D721Med (cell line): ENCODE measurements at places on chromosomes 12 and 14.

GRCh38 chr12:109951751-109952150 is 44.4 kb downstream of the GIT2 start:
- no peak for DNase-seq

DNA sequence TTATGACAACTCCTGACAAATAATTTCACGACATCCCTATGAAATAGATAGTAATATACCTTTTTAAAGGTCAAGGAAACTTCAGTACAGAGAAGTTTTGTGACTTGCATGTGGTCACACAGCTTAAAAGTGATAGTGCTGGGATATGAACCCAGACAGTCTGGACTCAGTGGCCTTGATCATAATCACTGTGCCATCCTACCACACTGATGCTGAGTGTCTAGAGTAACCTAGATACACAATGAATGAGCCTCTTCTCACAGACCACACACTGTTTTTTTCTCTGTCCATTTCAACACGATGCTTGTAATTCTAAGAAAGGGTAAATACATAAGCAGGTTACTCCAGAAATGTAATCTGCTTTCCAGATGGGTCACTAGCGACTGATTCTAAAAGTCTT is 88.2 kb downstream of the SYNE2 start:
- DNase-seq, result no peak

DNA sequence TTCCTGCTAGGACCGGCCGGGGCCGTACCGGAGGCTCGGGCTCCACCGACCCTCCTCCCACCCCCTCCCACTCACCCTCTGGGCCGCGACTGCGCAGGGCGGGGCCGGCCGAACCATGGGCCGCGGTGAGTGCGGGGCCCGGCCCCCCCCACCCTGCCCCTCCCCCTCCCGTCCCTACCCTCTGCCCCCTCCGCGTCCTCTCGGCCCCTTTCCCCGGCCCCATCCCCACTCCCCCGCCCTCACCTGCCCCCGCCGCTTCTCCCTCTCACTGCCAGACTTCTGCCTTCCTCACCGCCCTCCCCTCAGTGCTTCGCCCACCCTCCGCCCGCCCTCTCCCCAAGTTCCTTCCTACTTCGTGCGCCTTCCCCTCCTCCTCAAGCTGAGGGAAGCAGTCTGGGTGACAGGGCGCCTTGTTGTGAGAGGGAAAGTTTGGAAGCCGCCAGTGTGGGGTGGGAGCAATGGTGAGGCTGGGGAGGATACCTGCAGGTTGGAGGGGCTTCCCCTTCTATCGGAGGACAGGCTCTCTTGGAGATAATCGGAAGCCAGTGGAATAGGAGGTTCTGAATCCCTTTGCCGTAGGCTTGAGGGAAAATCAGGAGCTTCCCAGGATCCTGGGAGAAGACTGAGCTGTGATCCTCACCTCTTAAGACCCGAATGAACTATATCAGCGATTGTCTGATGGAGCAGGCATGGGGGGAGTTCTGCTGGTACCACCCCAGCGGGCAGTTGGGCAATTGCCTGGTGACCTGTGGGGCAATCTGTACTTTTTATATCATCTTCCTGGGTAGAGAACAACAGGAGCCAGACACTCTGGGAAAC is 472 bp downstream of the MBD6 start:
- DNase-seq, result no peak

- no peak for DNase-seq
These were observed 44.6 kb upstream of the FAR2 start for GRCh38 chr12:29104516-29104915.

DNA sequence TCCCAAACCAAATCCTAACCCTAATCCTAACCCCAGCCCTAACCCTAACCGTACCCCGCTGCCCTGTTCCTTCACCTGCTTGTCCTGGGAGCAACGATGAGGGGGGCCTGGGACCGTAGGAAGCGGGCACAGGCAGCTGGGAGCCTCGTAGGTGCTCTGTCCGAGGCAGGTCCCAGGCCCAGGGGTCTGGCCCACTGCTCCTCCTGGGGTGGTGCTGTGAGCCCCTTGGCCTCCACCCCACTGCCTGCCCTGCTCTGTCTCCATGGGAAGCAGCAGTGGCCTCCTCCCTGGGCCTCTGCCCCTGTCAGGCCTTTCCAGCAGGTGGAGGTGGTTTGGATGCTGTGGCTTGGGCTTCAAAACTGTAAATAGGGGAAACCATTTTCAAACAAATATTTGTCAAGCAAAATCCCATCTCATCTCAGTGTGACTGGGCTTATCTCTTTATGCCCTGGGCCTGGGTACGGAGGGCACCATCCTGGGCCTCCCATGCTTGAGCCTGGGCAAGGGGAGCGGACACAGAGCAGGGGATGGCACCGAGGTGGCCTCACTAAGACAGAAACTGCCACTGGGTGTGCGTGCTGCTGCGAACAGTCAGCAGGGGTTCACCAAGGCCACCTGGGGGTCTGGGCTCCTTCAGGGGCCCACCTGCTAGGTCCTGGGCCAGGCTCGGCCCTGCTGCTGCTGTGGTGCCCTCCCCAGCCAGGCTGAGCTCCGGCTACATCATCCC is 3.7 kb upstream of the BEGAIN start:
- no peak for DNase-seq

DNA sequence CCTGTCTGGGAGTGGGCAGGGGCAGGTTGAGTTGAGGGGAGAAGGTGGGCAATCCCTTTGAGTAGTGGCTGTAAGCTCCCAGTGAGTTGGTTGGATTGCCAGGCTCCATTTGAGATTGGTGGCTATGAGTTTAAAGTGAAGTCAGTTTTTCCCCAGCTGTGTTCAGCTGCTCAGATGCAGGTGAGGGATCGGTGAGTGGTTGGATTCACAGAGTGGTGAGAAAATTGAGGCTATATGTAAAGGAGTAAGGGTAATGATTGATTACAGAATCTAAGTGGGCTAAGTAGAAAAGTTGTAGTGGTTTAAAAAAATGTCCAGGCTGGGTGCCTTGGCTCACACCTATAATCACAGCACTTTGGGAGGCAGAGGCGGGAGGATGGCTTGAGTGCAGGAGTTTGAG is 68.6 kb downstream of the GLRX5 start:
- DNase-seq, result no peak

GRCh38 chr12:96327889-96328288 is 72.3 kb downstream of the CDK17 start:
- DNase-seq, result no peak

DNA sequence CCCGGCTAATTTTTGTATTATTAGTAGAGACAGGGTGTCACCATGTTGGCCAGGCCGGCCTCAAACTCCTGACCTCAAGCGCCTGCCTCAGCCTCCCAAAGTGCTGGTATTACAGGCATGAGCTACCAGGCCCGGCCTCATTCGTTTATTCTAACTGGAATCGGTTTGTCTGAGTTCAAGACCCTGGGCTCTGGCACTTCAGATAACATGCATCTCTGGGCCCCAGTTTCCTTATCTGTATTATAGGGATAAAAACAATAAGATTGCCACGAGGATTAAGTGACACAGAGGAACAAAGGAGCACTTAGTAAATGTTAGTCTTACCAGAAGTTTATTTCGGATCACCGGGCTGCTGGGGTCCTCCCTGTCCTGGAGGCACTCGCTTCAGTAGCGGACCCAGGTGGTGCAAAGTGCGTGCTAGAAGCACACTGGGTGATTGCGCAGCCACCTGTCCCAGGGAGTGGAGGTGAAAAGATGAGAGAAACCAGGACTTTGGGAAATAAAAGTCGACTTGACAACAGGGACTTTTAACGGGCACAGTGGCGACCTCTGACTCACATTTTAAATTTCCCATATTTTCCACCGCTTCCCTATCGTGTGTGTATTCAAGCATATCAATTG is 37.5 kb downstream of the ACACB start:
- DNase-seq, result no peak

DNA sequence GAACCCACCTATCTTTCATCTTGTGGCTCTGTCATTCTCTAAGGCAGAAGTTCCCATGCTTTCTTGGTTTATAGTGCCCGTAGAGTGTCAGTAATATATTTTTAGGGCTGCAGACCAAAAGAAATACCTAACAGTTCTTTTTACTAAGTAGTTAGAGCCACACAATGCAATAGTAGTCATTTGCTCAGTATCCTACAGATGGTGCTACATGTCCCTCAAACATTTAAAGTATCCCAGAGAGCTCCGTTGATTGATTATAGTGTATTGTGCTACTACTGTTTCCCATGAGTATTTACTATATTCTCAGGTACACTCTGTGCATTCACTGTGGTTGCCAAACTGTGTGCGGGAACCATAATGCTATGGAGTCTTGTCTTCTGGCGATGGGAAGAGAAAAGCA is 4.7 kb upstream of the PLBD1 start:
- no peak for DNase-seq

DNA sequence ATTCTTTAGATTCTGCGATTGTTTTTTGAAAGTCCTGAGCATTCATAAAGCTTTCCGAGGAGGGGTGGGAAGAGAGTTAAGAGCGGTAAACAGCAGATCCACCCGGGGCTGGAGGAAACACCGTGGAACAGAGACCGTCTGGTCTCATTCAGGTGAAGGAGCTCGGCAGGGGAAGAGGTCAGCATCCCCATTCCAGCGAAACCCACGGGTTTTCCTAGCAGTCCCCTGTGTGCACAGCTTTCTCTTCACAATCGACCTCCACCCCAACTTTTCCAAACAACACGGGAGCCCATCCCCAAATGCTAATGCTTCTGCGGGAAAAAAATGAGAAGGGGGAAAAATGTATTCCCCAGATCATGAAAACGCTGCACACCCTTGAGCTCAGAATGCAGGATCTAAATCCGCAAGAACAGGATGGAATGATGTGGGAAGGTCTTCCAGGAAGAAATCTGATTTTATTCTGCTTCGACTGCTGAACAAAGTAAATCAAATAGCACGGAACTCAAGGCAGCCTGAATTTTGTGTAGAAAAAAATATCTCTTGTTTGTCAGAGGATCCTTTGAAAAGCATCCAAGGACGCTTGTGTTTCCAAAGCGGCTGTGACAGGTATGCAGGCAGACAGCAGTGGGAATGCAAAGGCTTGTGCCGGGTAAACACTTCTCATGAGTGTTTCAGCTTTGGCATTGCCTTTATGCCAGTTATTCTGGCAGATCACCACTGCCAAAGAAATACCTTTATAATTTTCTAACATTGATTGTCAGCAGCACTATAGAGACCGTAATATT is 128.8 kb downstream of the NDUFA12 start:
- DNase-seq, result no peak

DNA sequence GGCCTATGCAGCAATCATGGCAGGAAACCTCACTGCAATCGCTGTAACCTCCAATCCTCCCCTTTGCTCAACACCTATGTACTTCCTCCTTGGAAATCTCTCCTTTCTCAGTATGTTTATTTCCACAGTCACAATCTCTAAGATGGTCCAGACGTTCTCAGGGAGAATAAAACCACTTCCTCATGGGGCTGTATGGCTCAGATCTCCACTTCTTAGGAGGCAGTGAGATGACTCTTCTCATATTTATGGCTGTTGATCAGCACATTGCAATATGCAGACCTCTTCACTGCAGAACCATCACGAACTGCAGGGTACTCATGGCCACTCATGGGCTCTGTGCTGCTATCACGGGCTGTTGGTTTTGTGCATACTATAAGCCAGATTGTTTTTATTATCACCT is 17.1 kb upstream of the OR4K17 start:
- no peak for DNase-seq

GRCh38 chr12:114420944-114421335 is 15.0 kb upstream of the TBX5 start:
- no peak for DNase-seq

DNA sequence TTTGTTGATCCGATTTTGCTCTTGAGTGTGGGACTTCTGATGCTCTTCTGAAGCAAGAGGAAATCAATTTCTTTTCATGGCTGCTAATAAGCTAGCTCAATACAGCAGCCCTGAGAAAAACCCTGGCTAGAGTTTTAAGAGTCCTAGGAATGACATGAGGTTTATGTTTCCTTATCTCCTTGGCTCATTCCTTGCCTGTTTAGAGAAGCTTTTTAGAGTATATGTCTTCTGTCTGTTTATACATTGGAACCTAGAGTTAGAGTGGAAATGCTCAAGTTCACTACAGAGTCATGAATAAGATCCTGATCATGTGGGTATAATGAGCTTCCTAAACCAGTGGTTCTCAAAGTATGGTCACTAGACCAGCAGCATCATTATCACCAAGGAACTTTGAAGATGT is 34.5 kb downstream of the SMOC1 start:
- DNase-seq, result no peak

GRCh38 chr14:99286761-99287160 is 14.8 kb upstream of the BCL11B start:
- no peak for DNase-seq

DNA sequence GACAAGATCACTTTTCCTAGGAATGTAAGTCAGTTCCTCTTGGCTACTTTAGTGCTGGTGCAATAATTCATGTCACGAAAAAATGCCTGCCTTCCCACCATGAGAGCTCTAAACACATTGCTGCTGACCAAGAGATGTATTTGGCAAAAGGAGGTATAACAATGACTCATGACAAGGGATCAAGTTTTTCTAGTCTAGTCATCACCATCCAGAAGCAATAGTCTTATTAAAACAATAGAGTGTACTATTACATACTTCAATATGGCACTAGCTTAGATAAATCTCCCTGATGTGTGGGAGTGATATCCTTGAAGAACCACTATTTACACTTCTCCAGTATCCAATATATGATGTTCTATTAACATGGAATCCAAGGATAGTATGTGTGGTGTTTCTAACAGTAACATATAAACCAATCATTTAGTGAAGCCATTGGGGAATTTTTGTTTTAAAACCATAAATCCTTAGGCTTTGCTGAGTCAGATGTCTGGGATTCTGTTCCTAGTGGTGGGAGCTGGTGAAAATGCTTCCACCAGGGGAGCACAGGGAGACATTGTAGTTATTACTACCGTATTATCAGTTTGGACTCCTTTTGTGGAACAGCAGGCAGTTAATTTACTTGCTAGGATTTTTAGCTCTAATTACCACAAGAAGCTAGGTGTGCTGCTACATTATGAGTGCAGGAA is 1387.5 kb downstream of the LRFN5 start:
- DNase-seq, result no peak

GRCh38 chr12:11861155-11861863 is 209.4 kb upstream of the BCL2L14 start:
- DNase-seq, result no peak

DNA sequence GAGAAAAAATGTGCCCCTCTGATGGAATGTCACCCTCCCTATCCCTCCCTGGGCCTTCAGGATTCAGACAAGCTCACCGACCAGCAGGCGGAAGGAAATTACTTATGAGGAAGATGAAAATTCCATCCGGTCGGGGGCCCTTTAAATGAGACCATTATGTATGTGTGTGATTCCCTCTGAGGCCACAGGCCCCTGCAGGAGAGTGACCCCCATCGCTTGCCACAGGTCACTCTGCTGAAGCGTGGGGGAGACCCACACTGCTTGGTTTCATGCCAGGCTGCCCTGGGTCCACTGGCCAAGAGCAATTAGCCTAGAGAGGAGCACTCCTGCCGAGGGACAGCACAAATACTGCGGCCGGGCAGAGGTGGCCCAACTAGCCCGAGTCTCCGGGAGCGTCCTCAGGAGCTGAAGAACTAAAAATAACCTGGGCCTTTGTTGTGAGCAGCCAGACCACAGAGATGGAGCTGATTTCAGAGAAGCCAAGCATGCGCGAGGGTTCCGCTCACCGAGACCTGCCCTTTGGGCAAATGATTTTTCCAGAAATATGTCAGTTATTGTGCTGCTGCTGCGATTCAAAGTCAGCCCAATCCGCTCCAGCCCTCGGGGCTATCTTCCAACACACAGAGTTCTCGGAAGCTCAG is 276.4 kb downstream of the DPF3 start:
- DNase-seq, result no peak

- DNase-seq, result no peak
These were observed 858.1 kb downstream of the NRXN3 start for GRCh38 chr14:79028281-79028680.

GRCh38 chr14:39034481-39035296 is 68.3 kb downstream of the SEC23A start:
- DNase-seq, result no peak

GRCh38 chr12:116337312-116337711 is 59.8 kb upstream of the MED13L start:
- DNase-seq, result no peak
